Cardiac fibroblast (primary cell): ENCODE measurements at places on chromosomes 13 and 19.

DNA sequence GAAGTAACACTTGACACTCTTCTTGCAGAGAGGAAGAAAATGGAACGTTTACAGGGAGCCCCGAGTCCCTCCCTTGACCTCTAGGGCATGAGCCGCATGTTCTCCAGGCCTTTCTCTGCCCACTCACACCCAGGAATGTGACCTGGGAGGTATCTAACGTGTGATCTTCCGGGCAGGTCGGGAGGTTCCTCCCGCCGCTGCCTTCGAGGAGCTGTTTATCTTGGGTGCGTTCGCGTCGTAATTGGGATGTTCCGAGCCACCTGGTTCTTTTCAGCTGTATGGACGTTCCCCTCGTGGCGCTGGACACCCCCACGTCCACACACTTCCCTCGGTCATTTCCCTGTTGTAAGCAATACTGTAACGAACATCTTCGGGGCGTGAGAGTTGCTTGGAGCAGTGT, 13.6 kb downstream of the ARID3A start:
- DNase-seq, result no peak

- DNase-seq, result no peak
These were observed 503 bp downstream of the TUBA3C start for GRCh38 chr13:19181021-19181620.

GRCh38 chr19:6066661-6067646, 43.3 kb downstream of the RFX2 start:
- DNase-seq, result peak; percentile 94

- no peak for DNase-seq
These were observed 163.9 kb downstream of the KCTD15 start for GRCh38 chr19:33960566-33960965.

GRCh38 chr19:39816287-39817048, 17.5 kb downstream of the DYRK1B start:
- no peak for DNase-seq

- DNase-seq, result no peak
These were observed 50.3 kb upstream of the VSTM2B start for GRCh38 chr19:29475469-29475868.

DNA sequence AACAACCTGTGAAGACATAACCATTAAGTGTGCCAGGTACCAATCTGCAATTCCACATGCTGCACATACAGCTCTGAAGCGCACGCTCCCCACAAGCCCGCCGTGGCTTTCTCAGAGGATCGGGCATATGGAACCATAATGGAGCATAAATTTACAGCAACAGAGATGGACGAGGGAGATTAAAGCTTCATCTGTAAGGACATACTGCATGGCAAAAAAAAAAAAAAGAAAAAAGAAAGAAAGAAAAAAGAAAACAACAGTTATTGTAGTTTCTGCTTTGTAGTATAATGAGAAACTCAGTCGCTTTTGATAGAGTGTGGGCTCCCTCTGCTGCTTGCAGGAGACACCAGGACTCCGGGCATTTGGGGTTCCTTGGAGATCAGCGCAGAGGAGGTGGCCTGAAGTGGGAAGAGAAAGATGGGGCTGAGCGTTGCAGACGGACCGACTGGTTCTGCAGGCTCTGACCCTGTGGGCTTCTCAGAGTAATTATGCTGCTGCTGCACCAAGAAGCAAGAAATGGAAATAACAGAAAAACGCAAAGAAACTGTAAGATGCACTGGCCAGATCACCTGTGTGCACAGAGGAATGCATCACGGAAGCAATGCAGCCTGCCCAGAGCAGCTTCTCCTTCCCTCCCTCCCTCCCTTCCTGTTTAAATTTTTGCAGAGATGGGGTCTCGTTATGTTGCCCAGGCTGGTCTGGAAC, 10.8 kb upstream of the PDCD5 start:
- DNase-seq, result peak; percentile 72

- no peak for DNase-seq
These were observed 1.4 kb upstream of the PRKD2 start for GRCh38 chr19:46718157-46718933.

DNA sequence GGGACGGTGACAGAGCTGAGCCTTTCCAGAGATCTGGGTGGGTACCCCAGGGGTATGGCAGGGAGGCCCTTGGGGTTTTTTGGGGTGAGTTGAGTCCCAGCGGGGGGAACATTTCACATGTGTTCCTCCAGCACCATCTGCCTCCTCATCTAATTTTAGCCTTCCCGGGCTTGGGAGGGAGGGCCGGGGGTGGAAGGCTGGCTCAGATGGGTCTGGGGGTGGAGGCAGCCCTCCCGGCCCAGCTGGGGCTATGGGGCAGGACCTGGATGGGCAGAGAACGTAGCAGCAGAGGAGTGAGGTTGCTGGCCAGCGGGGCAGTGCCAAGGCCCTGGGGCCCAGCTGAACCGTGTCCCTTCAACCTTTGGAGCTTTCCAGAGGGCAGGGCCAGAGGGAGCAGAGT, 23.5 kb downstream of the ADGRL1 start:
- DNase-seq, result no peak

GRCh38 chr13:101893021-101893420, 440.5 kb downstream of the ITGBL1 start:
- no peak for DNase-seq
